Retinal pigment epithelial cell (primary cell): ENCODE measurements at places on chromosomes 7 and 10.

GRCh38 chr7:89232-90019, 102.9 kb upstream of the FAM20C start:
- DNase-seq, result peak; percentile 87

GRCh38 chr10:133235265-133235855, 2.3 kb upstream of the VENTX start:
- no peak for DNase-seq

DNA sequence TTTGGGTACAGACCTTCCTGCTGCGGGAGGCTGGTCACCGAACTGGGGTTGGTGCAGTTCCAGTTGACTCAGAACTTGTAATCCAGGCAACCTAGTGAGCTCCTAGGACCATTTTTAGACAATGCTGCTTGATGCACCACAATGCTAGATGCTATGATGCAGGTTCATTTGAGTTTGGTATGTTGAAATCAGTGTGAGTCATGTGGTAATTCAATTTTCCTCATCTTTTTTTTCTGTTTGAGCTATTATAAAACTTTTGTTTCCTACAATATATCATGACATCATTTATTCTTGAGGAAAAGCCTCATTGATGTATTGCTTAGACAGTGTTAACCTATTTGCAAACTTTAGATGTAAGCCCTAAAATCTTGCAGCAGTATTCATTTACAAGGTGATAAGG, 40.9 kb upstream of the MTPN start:
- DNase-seq, result no peak

GRCh38 chr7:70047891-70048448, 449.7 kb downstream of the AUTS2 start:
- no peak for DNase-seq

DNA sequence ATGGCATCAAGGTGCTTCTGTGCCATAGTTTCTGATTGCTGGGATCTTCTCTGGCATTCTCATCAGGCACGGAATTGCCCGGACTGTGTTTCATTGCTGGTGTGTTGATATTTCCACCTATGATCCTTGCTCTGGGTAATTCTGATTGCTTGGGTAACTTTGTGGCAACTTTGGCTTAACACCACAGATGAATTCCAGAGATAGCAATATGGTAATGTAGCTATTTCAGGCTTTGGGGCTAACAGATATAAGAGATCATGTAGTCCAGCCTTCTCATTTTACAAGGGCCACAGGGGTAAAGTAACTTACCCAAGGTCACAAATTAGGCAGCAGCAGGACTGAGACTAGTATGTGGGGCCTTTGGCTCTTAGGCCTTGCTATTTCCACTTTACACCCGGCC, 53.9 kb upstream of the PLPP4 start:
- DNase-seq, result no peak

DNA sequence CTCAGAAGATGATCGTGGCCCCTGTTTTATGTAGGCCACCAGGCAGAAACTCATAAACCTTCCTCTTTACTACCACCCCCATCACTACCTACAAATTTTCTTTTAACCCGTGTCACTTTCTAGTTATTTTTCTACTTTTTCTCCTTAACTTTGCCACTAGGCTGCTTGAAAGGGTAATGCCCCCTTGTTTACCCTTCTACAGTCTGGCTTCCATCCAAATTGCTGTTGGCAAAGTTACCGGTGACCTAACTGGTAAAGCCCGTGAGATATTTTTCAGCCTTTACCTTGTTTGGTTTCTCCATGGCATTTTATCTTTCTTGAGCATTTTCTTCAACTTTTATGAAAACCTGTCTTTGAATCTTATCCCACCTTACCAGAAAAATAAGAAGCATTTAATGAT, 153.0 kb downstream of the WNT2 start:
- peak; percentile 74 for DNase-seq

DNA sequence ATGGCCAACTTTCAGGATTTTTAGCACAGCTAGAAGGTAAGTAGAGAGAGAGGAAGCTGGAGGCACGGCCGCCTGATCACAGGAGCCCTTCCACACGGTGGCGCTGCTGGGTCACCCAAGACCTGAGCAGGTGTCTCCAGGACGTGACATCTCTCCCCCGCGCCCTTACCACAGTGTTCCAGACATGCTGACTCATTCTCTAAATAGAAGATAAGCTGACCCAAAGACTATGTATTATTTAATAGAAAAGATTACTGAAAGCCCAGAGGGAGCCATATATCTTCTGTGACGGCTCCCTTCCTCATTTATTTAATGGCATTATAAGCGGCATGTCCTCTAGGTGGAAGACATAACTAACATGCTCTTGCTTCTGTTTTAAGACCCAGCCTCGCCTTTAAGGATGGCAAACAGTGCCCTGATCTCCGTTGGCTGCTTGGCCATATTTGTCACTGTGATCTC, 26.0 kb upstream of the MALSU1 start:
- DNase-seq, result peak; percentile 92

GRCh38 chr10:126042354-126042753, 146.0 kb downstream of the FANK1 start:
- no peak for DNase-seq

DNA sequence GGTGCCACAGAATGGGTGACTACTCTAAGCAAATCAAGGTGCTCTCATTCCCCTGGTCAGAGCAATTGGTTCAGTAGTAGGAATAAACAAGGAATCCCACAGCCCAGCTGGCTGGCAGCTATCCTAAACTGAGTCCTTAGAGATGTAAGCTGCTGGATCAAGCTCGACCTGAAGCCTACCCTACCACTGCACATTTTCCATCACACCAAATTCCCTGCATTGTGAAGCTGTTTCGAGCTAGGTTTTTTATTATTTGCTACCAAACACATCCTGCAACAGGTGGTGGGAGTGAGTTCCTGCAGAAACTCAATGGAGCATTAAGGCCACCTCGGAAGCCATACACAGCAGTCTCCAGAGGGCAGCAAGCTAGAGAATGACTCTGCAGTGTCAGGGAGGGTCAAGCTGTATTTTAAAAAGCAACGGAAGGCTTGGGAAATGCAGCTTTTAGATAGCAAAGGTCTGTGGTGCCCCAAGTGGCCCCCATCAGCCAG, 33.7 kb upstream of the TNRC18 start:
- DNase-seq, result no peak

DNA sequence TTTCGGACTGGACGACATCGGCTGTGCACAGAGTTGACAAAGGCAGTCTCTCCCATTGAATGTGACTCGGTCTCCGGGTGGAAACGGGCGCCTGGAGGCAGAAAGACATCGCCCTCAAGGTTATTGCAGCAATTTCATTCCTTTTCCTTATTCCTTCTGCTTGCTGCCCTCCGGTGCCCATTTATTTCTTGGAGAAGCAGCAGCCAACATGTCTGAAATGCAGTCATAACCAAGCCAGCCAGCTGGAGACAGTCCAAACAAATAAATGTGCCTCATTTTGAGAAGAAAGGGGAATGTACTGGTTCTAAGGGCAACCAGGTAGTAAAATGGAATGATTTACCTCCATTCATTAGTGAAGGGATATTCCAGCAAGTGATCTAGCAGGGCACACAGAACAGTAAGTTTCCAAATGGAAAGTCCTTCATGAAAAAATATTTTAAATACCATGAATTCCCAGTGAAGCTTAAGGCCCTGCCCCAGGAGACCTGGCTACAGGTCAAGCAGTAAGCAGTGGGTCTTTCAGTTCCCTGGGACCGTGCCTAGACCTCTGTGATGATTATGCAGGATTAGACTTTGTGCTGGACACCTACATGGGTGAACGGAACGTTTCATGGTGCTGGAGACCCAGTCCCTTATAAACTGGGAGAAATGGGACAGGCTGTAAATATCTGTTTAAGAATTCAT, 86.6 kb downstream of the ABLIM1 start:
- DNase-seq, result peak; percentile 71

- no peak for DNase-seq
These were observed 148.7 kb upstream of the KLF6 start for GRCh38 chr10:3933733-3934132.

DNA sequence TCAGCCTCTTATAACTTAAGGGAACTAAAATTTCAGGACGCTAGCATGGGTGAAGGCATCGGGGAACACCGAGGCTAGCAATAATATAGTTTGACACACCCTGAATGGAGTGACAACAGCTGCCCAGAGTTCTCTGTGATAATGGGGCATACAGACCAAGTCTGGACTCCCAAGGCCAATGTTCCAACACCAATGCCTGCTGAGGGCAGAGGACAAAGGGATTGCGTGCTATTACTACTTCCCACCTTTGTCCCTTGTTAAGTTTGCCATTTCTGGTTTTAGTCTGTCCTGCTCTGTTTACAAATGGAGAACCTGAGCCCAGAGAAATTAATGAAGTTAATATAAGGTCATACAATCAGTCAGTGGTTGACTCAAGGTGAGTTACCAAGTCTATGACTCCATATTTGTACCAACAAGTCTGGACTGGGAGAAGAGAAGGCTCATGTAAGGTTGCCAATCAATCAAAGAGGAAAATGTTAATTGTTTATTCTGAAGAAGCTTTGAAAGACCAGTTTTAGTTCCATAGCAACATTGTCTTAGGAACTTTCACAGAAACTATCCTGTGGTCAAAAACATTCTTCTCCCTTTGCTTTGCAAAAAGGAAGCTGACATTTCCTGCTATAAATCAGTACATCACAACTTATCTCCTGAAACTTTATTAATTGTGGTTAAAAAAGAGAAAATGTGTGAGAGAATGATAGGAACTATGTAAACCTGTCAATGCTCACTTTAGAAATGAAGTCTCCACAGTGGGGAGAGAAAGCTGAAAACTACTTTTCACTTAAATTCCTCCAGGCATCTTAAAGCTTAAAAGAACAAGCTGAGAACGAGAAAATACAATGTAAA, 74.5 kb downstream of the CCDC6 start:
- DNase-seq, result no peak

- no peak for DNase-seq
These were observed 337.4 kb downstream of the DNAJB6 start for GRCh38 chr7:157674027-157674714.

- DNase-seq, result no peak
These were observed 255.5 kb downstream of the MAD1L1 start for GRCh38 chr7:1977059-1977875.

- no peak for DNase-seq
These were observed 133.2 kb downstream of the DNAJB6 start for GRCh38 chr7:157470017-157470322.

DNA sequence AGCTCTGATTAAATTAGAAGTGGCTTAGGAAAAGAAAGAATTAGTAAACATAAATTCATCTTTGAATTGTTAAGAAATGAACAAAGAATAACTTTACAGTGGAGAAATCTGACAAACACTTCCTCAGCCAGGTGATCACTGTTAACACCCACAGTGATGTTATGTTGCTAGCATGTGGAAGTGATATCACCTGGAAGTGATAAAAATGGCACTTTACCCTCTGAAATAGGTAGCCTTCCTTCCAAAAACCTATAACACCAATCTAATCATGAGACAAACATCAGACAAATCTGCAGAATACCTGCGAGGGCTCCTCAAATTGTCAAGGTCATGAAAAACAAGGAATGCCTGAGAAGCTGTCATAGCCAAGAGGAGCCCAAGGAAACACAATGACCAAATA, 59.5 kb downstream of the SNX10 start:
- DNase-seq, result no peak

DNA sequence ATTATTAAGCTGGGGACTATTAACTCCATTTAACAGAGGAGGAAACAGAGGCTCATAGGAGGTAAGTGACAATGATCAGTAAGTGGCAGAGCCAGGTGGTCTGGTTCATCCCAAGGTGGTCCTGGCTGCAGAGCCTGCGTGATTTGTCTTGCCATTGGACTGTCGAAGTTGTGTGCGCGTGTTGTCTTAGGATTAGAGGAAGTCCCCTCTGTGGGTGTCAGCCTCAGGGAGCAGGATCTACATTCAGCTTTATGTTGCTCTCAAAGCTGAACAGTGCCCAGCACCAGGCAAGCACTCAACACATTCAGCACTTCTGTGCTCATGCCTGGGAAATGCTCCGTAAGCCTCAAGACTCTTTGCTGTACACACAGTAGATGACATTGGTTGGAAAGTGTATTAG, 139.5 kb downstream of the HERPUD2 start:
- no peak for DNase-seq

- DNase-seq, result no peak
These were observed 204.2 kb downstream of the DYNC1I1 start for GRCh38 chr7:95976369-95977060.

- DNase-seq, result no peak
These were observed 276.3 kb upstream of the KCND2 start for GRCh38 chr7:119996634-119997033.

- DNase-seq, result no peak
These were observed 104.5 kb upstream of the PCLO start for GRCh38 chr7:83267141-83267631.

GRCh38 chr7:74027683-74028320, at the start of gene ELN:
Gene ELN, plus strand, starts transcription at chr7:74028173. Its CDS starts 15 bp downstream, at chr7:74028188.
- no peak for DNase-seq

- no peak for DNase-seq
These were observed 872 bp upstream of the HMX2 start for GRCh38 chr10:123146894-123147634.

DNA sequence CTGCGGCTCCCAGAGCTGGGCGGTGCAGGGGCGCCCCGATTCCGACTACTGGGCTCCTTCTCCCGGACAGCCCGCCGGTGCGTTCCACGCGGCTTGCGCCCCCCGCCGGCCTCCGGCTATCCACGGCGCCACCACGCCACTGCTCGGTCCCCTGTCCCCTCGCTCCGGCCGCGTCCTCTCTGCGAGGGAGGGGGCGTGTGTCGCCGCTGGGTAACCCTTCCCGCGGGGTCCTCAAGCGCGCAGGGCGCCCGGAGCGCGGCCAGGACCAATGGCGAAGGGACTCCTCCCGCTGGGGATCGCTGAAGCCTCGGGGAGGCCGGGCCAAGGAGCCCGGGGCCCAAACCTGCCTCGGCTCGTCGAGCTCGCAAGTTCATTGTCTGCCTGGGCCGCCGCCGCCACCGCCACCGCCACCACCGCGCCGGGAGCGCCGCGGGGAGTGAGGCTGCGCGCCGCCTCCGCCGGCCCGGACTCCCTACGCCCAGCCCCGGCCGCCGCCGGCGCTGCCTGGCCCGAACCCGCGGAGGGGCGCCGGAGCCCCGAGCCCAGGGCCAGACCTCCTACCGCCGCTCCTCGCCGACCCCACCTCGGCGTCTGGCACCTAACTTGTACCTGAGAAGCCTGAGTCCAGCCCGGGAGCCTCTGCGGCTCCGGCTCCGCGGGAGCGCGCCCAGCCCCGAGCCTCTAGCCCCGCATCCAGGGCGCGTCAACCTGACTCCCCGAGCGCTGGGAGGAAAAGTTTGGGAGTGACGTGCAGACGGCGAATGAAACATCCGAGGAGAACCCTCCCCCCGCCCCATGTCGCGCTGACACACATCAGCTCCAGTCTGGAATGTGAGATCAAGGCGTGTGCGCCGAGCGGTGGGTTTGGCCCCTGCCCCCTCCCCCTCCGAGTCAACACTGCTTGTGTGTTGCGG, at the start of gene CHST15:
TSS of gene CHST15 (minus strand) at position 739 of the 914 bp plus-strand sequence. CDS start 47,386 bp downstream, outside the sequence.
- no peak for DNase-seq

DNA sequence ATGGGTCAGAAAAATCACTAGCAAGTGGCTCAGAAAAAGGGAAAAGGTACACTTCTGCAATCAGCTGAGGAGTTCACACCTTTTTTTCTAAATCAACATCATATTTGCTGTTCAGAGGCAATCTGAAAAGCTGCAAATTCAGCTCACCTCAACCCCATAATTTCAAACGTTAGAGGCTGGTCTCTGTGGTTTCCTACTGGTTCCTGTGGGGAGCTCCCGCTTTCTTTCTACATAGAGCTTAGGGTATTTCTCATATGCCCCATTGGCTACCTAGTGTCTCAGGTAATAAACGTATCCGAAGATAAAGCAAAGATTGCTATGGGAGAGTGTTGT, 5.2 kb upstream of the ZNF22 start:
- DNase-seq, result no peak

GRCh38 chr7:28419716-28420115, 7.4 kb downstream of the CREB5 start:
- no peak for DNase-seq

GRCh38 chr10:124279882-124280281, 138.8 kb downstream of the OAT start:
- no peak for DNase-seq
